Progenitor cell of endocrine pancreas (in vitro differentiated cells): ENCODE measurements at places on chromosomes 6 and 20.

DNA sequence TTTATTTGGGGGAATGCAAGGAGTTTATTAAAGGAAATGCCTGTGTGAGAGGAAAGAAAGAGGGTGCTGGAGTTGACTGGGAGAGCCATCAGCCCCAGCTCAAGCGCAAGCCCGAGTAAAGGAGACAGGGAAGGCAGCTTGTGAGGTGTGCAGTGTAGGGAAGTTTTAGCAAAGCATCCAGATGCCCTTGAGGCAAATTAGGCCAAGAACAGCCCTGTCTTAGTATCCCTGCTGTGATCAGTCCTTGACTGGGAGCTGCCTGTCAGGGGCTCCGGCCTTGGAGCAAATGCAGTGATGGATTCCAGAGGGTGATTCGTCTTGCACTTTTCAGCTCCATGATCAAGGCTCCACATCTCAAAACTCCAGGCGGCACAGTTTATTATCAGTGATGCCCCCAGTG is 561.7 kb downstream of the KIF16B start:
- DNase-seq = no peak

GRCh38 chr6:109284675-109285074 is 97.6 kb downstream of the CD164 start:
- DNase-seq = no peak

DNA sequence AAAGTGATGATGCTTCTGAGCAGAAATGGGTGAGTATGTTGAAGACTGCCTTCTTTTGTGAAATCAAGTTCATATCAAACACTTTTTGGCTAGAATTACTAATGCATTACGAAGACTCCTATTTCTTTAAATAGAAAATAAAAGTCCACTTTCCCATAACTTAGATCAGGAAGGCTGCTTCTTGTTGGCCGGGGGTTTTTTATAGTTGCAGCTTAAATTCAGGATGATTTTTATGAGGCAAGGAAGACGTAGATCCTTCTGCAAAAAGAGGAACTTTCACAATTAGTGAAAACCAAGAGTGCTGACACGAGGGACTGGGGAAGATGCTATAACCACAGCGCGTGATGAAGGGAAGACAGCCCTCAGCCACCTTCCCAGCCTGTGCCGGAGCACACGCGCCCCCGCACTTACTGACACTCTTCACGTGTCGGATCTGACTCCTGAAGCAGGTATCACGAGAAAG is 206.1 kb upstream of the PRDM1 start:
- no peak for DNase-seq

GRCh38 chr20:37790900-37791299 is 97.1 kb downstream of the CTNNBL1 start:
- no peak for DNase-seq

GRCh38 chr20:47789764-47790579 is 4.7 kb upstream of the SULF2 start:
- DNase-seq = no peak
